ENCODE measurements at places on chromosomes 13 and 19.
A peak's percentile ranks its signal among the peaks of the same experiment; 100 is the strongest.

DNA sequence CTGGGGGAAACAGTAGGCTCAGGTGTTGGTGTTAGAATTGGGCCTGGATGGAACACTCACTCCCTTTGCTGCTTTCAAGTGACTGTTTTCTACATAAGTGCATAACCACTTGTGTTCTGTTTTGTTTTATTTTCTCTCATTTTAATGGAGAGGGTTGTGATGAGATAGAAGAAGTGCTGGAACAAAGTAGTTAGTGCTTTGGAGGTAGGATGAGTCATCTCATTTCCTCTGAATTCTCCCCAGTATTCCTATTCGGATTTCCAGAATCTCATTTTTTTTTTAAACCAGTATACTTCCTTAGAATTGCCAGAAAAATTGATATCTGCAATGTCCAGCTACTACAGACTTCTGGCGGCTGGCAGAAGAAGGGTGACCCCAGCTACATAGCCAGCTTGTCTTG, 575.9 kb downstream of the MYO16 start:
- DNase-seq: no peak

- no peak for DNase-seq
Observed at GRCh38 chr13:110700186-110700585, 5.7 kb downstream of the CARS2 start.

- no peak for DNase-seq
Observed at GRCh38 chr13:93248627-93249047, 22.0 kb downstream of the GPC6 start.

- DNase-seq: no peak
Observed at GRCh38 chr19:19956434-19957075, 55.8 kb downstream of the ZNF93 start.

DNA sequence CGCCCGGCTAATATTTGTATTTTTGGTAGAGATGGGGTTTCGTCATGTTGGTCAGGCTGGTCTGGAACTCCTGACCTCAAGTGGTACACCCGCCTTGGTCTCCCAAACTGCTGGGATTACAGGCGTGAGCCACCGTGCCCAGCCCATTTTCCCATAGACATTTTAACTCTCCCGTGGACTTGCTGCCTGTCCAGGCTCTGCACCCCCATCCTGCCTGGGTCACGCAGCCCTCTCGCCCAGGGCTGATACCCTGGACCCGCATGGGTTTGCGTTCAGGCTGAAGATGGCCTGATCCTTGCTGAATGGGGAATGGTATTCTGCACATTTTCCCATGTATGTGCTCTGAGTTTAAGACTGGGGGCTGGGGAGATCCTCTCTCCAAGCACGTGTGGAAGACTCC, 46.0 kb upstream of the RANBP3 start:
- DNase-seq: no peak

- DNase-seq: no peak
Observed at GRCh38 chr13:83215627-83216026, 666.6 kb downstream of the SLITRK1 start.

DNA sequence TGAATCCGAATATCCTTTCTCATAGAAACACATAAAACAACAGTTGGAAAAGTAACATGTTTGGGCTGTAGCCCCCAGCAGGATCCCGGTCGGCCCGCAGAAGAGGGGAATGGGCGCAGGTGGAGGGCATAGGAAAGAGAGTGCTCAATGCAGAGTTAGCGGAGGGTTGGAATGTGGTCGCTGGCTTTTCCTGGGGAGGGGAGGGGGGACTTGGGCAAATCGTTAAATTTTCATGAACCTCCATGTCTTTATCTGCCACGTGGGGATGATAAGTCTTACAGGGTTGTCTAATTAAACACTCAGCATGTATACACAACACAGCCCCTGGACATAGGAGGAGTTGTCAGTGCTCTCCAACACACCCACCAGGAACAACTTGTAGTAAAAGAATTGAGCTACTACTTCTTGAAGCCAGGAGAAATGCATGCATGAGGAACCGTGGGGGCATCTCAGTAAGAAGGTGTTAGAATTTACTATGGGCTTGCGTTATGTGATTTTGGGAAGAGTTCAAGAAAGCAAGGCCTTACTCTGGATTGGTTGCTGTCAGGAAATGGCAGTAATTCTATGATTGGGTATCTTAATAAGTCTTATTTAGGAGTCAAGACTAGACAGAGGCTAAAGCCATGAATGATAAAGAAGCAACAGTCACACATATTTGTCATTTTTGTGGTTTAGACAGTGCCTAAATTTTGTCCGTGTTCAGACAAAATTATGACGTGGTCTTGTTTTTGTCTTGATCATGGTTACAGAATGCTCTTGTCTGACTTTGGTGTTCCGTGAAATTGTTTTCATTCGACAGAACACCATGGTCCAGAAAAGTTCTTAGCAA, 671 bp upstream of the SLC46A3 start:
- no peak for DNase-seq

DNA sequence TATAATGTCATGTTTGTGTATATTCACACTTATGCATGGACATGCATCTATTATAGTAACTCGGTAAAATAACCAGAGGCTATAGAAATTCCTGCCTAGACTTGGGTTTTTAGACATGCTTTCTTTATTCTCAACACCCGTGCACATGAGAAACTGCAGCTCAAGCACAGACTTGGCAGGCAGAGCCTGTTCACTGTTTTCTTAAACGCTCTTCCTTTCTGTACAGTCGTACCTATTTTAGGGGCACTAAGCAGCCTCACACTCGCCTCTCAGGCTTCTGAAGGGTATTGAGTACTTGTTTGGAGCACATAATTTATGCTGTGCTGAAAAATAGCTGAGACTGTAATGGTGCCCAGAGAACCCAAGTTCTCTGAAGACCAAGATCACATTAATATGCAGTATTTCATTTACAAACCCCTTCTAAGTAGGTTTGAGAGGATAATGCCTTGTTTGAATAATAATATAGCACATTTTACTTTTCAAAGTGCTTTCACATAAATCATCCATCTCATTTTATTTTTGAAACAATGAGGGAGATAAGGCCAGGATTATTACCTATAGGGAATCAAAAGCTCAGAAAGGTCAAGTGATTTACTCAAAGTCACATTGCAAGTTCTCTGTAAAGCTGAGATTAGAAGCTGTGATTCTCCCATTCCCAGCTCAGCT, 429.9 kb downstream of the SPRY2 start:
- DNase-seq: no peak

GRCh38 chr13:23212671-23213070, 31.9 kb downstream of the SGCG start:
- DNase-seq: no peak

DNA sequence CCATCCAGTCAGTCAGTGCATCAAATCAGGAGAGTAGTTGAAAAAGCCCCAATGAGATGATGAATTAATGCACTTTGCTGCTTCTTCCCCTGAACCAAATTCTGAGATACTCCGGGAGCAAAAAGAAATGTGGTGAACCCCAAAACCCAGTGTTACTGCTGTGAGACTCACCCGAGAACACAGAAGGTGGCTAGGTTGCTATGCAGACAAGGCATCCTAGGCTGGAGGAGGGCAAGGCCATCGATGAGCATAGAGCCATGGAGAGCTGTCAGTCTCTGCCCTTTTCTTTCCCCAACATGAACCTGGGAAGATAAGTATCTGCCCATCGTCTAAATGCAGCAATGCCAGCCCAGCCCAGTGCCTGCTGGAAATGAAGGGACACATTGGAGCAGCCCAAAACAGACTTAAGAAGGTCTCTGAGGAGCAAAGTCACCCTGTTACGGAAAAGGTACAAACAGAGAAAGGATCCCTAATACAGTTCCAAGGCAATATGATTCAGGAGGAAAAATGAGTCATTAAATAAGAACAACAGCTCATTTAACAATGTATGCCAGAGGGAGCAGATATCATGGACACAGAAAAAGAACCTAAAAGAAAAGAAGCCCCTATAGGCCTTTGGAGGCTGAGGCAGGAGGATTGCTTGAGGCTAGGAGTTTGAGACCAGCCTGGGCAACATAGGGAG, 272.0 kb downstream of the FOXO1 start:
- DNase-seq: no peak

- DNase-seq: peak; percentile 69
Observed at GRCh38 chr19:48842789-48843162, 6.5 kb upstream of the HSD17B14 start.

DNA sequence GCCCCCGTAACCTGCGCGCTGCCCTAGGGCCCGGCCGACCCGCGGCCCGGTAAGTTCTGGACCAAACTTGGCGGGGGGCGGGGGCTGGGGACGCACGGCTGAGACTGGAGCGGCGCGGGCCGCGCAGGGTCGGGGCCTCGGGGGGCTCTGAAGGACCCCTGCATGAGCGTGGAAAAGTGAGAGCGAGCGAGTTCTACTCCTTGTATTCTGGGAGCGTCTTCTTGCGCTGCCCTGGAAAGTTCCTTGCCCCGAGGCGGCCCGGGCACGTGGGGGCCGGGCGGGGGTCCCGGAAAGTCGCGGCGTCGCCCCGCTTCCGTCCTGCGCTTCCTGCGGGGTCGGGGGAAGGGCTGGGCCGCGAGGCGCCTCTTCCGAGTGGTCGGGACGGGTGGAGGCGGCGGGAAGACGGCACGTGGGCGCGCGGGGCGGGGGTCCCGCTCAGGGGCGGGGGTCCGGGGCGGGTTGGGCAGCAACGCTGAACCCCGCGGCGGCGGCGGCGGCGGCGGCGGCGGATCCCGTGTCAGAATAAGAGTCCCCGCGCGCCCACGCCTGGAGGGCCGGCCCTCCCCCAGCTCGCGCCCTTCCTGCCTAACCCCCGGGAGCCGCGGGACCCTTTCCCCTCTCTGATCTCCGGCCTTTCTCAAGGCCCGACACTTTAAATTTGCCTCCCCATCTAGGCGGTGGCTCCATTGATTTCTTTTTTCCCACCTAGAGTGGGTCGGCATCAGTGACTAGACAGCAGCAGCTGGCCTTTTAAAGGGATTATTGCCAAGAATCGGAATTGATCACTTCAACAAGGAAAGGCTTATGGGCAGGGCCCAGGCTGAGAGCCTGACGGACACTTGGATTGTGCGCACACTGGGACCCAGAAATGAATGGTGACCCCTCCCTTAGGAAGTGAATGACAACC, 749 bp downstream of the GATAD2A start:
- peak; percentile 59 for DNase-seq

- DNase-seq: no peak
Observed at GRCh38 chr13:79703772-79704171, 222.8 kb downstream of the NDFIP2 start.

GRCh38 chr19:2365201-2365970, 5.3 kb downstream of the TMPRSS9 start:
- DNase-seq: no peak

GRCh38 chr13:105569816-105570215, 965.6 kb downstream of the EFNB2 start:
- DNase-seq: no peak

GRCh38 chr19:37593996-37594303, 642 bp downstream of the ZNF571 start:
- DNase-seq: no peak

GRCh38 chr13:99548448-99548847, 47.2 kb downstream of the TM9SF2 start:
- no peak for DNase-seq

GRCh38 chr19:1263188-1263587, 5.9 kb upstream of the CIRBP start:
- DNase-seq: no peak

DNA sequence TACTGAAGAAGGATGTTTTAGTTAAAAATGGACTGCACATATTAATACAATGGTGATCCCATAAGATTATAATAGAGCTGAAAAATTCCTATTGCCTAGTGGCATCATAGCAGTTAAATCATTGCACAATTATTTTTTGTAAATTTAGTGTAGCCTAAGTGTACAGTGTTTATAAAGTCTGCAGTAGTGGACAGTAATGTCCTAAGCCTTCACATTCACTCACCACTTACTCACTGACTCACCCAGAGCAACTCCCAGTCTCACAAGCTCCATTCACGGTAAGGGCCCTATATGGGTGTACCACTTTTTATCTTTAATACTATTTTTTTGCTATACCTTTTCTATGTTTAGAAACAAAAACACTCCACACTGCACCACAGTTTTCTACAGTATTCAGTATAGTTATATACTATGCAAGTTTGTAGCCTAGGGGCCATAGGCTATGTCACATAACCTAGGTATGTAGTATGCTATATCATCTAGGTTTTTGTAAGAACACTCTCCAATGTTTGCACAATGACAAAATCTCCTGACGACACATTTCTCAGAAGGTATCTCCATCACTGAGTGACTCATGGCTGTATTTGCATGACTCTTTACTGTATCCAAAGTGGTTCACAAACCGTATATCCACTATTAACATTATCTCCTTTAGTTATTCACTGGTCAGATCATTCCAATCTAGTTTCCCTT, 536.0 kb downstream of the KLF12 start:
- no peak for DNase-seq

DNA sequence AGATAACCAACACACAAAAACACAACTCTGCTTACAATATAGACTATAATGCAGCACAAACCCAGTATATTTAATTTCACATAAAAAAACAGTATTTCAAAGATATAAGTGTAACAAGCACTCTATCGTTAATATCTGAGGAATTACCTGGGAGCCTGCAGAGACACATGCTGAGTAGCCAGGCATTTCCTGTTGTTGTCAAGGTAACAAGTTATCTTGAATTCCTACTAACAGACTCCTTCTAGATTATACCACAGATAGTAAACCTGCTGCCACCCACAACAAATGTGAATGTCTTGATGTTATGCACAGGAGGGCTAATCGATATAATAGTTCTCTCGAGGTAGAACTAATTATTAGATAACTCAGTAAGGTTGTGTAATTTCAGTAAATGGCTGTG, 826.0 kb upstream of the PRR20A start:
- DNase-seq: no peak

- peak; percentile 23 for DNase-seq
Observed at GRCh38 chr19:51824281-51825005, 29.5 kb downstream of the FPR3 start.

GRCh38 chr13:68995972-68996667, 1111.5 kb upstream of the ATXN8OS start:
- no peak for DNase-seq

- DNase-seq: no peak
Observed at GRCh38 chr13:52067237-52067636, 42.7 kb downstream of the UTP14C start.

- no peak for DNase-seq
Observed at GRCh38 chr13:43240278-43240677, 216.9 kb downstream of the DNAJC15 start.

- no peak for DNase-seq
Observed at GRCh38 chr13:38868870-38869269, 121.8 kb downstream of the STOML3 start.

DNA sequence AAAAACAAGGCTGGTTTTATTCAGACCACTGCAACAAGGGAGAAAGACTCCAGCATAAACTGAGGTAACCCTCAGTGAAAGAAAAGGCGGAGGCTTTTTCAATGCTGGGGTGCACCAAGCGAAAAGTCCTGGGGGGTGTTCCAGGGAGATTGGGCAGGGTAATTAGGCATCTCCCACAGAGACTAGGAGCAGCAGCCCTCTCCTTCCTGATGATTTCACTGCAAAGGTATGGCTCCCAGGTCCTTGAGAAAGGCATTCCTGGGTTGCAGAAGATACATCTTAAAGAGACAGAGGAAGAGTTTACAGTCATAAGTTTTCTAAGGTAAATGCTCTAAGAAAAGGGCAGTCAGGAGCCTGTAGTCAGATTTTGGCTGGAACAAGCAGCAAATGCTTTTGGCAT, 412.0 kb downstream of the FOXO1 start:
- no peak for DNase-seq

GRCh38 chr13:36819739-36820090, 693 bp downstream of the RFXAP start:
- DNase-seq: peak; percentile 26

GRCh38 chr19:51226067-51226466, 1.2 kb downstream of the CD33 start:
- DNase-seq: no peak

- no peak for DNase-seq
Observed at GRCh38 chr13:48138270-48138669, 43.4 kb upstream of the MED4 start.
